ENCODE measurements at places on chromosomes 1 and 21.
A peak's percentile ranks its signal among the peaks of the same experiment; 100 is the strongest.

DNA sequence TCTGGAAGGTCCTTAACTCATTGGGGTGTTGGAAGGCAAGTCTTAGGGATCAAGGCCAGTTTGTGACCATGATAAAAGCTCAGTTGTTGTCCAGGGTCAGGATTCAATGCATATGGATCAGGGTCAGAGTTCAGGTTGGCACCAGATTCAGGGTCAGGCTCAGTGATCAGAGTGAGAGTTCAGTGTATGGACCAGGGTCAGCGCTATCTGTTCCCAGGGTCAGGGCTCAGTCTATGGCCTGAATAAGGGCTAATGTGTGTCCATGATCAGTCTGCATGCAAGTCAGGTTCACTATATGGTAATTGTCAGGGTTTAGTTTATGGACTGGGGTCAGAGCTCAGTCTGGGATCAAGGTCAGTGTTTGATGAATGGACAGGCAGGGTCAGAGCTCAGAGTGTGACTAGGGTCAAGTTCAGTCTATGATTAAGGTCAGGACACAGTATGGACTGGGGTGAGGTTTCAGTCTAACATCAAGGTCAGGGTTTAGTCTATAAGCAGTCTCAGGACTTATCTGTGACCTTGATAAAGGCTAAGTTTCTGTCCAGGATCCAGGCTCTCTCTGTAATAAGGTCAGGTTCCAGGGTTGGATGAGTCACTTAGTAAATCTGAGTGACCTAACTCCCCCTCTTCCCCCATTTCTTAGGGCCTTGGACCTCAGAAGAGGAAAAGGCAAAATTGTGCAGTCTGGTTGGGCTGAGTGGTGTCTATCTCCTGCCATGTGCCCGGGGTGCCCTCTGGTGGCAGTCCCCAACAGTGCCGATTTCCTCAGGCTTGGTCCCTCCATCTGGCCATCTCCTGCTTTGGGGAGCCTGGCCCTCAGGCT is 23.8 kb downstream of the KNCN start:
- DNase-seq, result peak; percentile 86

- no peak for DNase-seq
These were observed 187.0 kb upstream of the USP24 start for GRCh38 chr1:55402142-55402541.

GRCh38 chr1:12184008-12184681 is 17.4 kb downstream of the TNFRSF1B start:
- DNase-seq, result no peak

DNA sequence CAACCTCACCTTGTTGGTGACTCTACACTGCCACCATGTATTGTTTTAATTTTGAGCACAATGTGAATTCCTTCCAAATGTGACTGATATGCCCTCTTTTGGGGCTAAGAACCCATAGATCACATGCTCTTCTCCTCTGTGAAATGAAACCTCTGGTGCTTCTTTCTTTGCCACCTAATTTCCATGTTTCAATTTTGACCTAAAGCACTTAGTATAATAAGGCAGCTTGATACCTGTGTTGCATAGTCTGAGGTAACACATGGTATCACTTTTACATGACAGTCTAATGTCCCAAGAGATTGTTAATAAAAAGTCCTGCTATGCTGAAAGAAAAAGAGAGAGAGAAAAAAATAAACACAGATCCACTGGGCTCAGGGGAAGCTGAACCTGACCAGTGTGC is 24.2 kb downstream of the CLEC20A start:
- DNase-seq, result no peak

- no peak for DNase-seq
These were observed 64.4 kb downstream of the KCNT2 start for GRCh38 chr1:196543833-196544232.

DNA sequence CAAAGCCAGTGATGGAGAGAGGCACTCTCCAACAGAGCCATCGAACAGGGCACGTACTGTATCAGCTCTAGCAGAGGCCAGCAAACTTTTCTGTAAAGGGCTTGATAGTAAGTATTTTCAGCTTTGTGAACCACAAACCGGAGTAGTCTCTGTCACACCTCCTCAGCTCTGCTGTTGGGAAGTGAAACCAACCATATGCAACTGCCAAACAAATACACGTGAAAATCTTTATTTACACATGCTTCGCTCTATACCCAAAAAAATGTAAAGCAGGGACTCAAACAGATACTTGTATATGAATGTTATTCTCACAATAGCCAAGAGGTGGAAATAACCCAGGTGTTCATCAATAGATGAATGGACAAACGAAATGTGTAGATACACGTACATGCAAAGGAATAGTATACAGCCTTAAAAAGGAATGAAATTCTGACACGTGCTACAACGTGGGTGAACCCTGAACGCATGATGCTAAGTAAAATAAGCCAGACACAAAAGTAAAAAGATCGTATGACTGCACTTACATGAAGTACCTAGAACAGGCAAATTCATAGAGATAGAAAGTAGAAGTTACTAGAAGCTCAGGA is 39.0 kb downstream of the SETD4 start:
- no peak for DNase-seq

GRCh38 chr1:67978890-67979516 is 71.4 kb downstream of the DIRAS3 start:
- peak; percentile 63 for DNase-seq

- DNase-seq, result peak; percentile 58
These were observed 98.0 kb upstream of the C1orf105 start for GRCh38 chr1:172322219-172323061.

- DNase-seq, result peak; percentile 75
These were observed 244.7 kb downstream of the SIPA1L2 start for GRCh38 chr1:232385221-232385620.

- DNase-seq, result no peak
These were observed 6.3 kb downstream of the CD2 start for GRCh38 chr1:116760487-116760886.

DNA sequence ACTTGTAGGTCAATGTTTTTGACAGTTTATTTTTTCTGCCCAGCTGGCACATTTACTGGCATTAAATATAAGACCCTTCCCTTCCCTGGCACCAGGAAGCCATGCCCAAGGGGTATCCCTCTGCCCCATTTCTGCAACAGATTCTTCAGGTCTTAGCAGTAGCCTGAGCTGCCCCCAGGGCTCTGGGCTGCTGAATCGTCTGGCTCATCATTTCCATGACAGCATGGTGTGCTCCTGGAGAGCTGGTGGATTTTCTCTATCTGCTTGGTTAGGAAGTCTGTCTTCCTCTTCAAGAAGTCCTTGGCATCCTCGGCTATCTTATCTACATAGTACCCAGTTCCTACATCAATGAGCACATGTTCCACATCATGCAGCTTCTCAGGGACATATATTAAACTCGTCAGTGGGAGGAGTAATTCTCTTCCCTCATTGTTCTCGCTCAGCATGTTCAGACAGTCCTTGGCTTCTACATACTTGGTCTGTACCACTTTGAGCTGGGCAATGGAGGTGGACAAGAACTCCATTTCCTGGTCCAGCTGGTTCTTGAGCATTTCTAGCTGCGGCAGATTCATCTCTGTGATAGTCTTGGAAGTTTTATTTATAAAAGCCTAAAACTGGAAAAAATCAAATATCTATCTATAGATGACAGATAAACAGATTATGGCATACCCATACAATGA is 23.5 kb downstream of the MIA3 start:
- DNase-seq, result no peak

- peak; percentile 20 for DNase-seq
These were observed 78.7 kb downstream of the PAPPA2 start for GRCh38 chr1:176541663-176542062.

DNA sequence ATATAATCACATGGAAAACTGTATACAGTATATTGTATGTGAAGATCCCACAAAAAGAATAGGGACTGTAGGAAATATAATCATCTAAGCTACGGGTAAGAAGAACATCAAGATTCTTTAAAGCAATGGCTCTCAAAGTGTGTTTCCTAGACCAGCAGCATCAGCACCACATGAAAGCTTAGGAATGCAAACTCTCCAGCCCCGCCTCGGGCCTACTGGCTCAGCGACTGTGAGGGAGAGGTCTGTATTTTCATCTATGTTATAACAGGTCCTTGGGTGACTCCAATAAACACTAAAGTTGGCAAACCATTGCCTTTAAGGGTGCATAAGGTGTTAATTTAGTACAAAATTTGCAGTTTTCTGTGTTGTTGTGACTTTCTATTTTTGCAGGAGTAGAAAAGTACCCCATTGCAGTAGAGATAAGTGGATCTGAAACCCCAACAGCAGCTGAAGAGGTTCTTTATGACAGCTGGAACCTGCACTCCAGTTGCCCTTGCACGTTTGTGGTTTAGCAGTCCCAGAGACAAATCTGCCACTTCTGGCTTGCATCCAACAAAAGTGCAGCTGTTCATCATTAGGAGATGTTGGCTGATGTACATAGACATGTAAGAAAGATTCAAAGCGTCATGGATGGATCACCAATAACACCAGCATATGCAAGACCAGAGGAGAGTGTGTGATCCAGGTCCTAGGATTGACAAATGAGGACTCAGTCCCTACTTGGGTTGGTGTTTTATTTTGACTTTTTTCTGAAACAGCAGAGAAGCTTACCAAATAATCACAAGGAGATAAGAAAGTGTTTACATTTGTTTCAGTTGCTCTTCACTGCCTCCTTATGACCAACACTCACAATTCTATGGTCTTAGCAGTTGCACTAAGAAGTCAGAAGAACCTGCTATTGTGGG is 15.9 kb upstream of the IFNAR1 start:
- no peak for DNase-seq

GRCh38 chr1:2452201-2452931 is 23.7 kb upstream of the PLCH2 start:
- peak; percentile 38 for DNase-seq

DNA sequence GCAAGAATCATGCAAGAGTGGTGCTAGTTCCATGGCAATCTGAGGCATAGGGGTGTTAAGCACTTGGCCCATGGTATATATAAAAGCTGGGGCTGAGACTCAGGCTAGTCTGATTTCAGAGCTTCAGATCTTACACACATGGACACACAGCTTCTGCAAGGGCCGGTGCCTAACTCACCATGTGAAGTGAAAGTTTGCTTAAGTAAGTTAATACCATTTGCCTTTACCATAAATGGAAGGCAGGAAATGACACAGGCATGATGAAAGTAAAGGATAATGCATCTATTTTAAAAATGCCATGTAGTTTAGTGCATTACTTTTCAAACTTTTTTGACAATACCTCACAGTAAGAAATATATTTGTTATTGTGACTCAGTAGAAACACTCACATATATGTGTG is 122.6 kb downstream of the KCNJ6 start:
- DNase-seq, result no peak

- no peak for DNase-seq
These were observed 217.9 kb downstream of the RHOU start for GRCh38 chr1:228953207-228953606.

- DNase-seq, result peak; percentile 38
These were observed 587 bp downstream of the NKAIN1 start for GRCh38 chr1:31238986-31239613.

- peak; percentile 14 for DNase-seq
These were observed 172.7 kb downstream of the PATJ start for GRCh38 chr1:61914823-61915482.

All from urothelium cell line (cell line).